Activated naive CD8-positive, alpha-beta T cell treated with anti-CD3 and anti-CD28 coated beads for 36 hours (primary cell): ENCODE measurements at places on chromosomes 16 and 17. TPM values are rescaled to one million over a fixed set of nuclear protein-coding genes. Genes with fewer than 3 reads are reported as not detected.

The MYL11 gene
- 1.2 TPM for total RNA-seq

The RCVRN gene
- not detected for total RNA-seq

The METRN gene
- total RNA-seq = 25.3 TPM

The LMF1 gene
- total RNA-seq = 7.0 TPM

The DLX3 gene
- 0.16 TPM for total RNA-seq

The MYH11 gene
- not detected for total RNA-seq

The ACSM2B gene
- not detected for total RNA-seq

The NAGS gene
- total RNA-seq = 0.82 TPM

The AIPL1 gene
- total RNA-seq = not detected

The HES7 gene
- total RNA-seq = 2.0 TPM

The NF1 gene
- total RNA-seq = 21.0 TPM

DNA sequence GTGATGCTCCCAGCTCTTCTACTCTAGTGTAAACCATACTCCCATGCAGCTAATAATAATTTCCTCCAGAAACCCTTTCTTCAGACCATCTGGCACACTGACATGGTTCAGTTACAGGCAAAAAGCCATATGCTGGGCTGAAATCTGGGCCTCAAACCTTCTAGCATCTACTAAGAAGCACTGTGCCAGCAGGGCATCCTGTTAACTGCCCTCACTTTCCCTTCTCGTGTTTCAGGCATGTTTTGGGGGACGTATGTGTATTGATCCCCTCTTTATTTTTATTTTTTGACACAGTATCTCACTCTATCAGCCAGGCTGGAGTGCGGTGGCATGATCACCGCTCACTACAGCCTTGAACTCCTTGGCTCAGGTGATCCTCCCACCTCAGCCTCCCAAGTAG lies 33.3 kb downstream of the STAT5A start:
- DNase-seq = no peak

DNA sequence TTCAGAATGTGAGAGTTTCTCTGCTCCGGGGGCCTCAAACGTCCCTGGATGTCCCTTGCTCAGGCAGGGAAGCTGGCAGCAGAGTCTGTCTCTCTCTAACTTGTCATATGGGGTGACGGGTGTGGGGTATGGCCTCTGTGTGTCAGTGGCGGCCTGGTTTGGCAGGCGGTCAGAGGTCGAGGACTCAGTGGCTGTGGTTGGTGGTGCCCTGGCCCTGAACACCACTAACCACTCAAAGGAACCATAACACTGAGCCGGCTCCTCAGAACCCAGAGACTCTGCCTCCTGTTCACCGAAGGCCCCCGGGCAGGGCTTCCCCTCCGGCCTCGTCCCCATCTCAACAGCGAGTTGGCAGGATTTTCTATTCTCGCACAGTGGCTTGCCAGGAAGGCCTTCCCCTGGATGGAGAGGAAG lies 677 bp downstream of the P2RX1 start:
- no peak for DNase-seq

- no peak for DNase-seq
These were observed 385.5 kb downstream of the SEC14L1 start for GRCh38 chr17:77526259-77526711.

- DNase-seq = no peak
These were observed 3.0 kb downstream of the PRR29 start for GRCh38 chr17:64001091-64001579.

GRCh38 chr16:30585400-30586191 lies at the start of gene ZNF785:
Gene ZNF785, minus strand, starts transcription at chr16:30585697. Its CDS starts 86 bp downstream, at chr16:30585611.
- peak; percentile 92 for DNase-seq

- DNase-seq = no peak
These were observed 46.1 kb upstream of the NLRP1 start for GRCh38 chr17:5630434-5630833.

- DNase-seq = no peak
These were observed 44.5 kb upstream of the AKAP1 start for GRCh38 chr17:57040571-57040970.

GRCh38 chr16:50678531-50678930 lies 2.6 kb downstream of the SNX20 start:
- DNase-seq = no peak

DNA sequence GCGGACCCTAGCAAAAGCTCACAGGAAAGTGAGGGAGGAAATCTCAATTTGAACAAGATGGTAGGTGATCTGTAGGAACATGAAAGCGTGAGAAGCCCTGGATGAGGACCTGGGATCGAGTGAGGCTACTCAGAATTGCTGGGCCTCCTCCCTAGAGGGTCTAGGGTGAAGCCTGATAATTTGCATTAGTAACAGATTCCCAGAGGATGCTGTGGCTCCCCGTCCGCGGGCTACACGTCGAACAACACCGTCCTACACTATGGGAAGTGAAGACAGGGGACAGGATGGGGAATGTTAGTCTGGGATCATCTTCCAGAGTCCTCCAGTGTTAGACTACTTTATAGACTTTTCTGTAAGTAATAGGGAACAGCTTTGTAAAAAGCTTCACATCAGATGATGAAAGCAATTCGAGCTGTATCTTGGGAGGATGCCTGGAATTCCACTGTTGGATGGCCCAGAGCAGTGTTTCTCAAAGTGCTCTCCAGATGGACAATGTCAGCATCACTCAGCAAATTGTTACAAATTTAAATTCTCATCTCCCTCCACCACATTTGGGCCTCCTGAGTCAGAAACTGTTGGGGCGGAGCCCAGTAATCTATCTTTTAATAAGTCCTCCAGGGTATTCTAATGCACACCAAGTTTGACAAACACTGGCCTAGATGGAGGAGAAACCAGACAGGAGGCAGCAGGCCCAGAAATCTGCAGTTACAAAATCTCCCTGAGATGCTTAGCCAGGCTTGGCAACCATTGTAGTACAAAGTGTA lies 6.5 kb downstream of the FNDC8 start:
- DNase-seq = no peak

- DNase-seq = no peak
These were observed 200.7 kb downstream of the CA10 start for GRCh38 chr17:51957786-51958185.

DNA sequence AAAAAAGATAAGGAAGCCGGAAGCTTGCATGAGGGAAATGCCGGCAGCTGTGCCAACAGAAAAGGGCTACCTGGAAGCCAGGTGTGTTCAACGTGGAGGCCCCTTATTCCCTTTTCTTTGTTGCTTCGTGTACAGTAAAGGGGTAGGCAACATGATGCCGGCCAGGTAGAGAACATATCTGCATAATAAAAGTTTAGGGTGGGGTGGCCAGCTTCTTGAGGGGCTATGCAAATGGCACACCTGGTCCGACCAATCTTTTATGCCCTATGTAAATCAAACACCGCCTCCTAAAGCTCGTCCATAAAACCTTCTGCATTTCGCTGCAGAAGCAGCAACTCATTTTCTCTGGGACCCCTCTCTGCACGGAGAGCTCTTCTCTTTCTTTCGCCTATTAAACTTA lies 911.6 kb downstream of the KCNJ2 start:
- no peak for DNase-seq

DNA sequence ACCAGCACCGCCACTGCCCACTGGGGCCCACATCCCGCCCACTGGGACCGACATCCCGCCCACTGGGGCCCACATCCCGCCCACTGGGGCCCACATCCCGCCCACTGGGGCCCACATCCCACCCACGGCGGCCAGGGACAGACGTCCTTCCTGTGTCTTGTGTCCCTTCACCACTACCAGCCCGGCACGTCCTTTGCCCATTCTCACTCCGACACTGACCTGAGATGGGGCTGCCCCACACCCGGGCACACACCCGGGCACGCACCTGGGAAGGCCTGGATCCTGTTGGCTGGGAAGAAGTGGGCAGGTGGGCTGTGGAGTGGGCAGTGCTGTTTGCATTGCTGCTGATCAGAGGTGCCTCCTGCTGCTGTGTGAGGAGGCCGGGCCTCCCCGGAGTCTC lies 28.4 kb upstream of the GNG13 start:
- no peak for DNase-seq

GRCh38 chr16:50711040-50711439 lies 17.6 kb downstream of the NOD2 start:
- DNase-seq = no peak

GRCh38 chr17:73267648-73268537 lies 6.2 kb upstream of the CPSF4L start:
- no peak for DNase-seq

GRCh38 chr16:20520103-20520502 lies 56.1 kb downstream of the ACSM2B start:
- DNase-seq = no peak

DNA sequence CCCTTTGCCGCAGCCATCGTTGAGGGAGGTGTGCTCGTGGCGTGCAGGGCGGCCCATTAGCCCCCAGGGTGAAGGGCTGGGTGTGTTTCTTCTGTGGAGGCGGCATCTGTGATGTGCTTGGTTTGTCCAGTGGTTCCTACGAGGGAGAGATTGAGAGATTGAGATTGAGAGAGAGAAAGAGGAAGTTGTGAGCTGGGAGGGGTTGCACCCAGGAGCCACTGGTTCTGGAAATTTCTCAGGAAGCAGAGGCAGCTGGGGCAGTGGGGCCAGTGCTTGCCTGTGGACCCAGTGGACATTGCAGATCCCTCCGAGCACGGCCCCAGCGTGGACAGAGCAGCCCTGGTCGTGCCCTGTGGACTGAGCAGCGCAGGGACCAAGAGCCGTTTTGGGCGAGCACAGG lies 72.0 kb upstream of the ZNF750 start:
- no peak for DNase-seq

DNA sequence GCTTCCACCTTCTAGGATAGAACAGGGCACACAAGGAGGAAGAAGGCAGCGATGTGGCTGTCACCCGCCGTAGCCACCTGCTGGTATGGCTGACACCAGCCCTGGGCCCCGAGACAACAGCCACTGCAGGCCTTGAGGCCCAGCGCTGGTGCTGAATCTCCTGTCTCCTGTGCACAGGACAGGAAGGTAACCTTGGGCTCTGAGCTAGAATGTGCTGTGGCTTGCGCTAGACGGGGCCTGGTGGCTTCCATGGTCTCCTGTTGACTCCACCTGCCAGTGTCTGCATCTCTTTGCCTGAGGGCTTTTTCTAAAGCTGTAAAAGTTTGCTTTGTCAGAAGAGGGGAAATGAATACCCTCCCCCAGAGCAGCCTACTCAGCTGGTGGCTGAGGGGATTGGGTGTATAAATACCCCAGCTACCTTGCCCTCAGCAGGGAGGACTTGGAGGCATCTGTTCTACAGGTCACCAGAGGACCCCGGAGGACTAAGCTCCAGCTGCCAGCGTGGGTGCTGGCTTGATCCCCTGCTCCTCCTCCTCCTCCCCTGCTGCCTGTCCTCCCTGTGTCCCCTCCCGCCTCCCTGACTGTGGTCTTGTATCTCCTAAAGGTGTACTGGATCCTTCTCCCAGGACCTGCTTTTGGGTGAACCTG lies 76.1 kb upstream of the SDK2 start:
- DNase-seq = no peak

DNA sequence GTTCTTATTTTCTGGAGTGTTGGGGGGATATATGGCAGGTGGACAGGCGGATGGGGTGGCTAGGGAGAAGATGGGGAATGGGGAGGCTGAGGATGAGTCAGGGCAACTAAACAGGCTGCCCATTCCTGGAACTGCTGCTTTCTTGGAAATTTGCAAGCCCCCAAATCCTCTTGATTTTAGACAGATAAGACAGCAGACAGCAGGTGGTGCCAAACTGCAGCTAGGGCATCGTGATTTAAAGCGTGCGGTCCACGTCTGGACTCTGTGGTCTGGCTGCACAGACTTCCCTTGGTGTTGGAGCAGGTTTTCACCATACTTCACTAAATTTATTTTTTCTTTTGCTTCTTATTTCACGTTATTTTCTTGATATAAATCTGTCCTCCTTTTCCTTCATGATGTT lies 10.9 kb upstream of the KRT24 start:
- DNase-seq = no peak

- DNase-seq = no peak
These were observed 12.4 kb upstream of the HEATR6 start for GRCh38 chr17:60091109-60091508.

GRCh38 chr16:66604376-66605176 lies at the start of gene CMTM3:
Gene CMTM3, plus strand, starts transcription at chr16:66604704. Its CDS starts 102 bp downstream, at chr16:66604806.
- peak; percentile 82 for DNase-seq

GRCh38 chr16:28534542-28535373 lies 4.0 kb downstream of the NUPR1 start:
- no peak for DNase-seq

GRCh38 chr16:2757344-2757743 lies 4.9 kb downstream of the SRRM2 start:
- no peak for DNase-seq

DNA sequence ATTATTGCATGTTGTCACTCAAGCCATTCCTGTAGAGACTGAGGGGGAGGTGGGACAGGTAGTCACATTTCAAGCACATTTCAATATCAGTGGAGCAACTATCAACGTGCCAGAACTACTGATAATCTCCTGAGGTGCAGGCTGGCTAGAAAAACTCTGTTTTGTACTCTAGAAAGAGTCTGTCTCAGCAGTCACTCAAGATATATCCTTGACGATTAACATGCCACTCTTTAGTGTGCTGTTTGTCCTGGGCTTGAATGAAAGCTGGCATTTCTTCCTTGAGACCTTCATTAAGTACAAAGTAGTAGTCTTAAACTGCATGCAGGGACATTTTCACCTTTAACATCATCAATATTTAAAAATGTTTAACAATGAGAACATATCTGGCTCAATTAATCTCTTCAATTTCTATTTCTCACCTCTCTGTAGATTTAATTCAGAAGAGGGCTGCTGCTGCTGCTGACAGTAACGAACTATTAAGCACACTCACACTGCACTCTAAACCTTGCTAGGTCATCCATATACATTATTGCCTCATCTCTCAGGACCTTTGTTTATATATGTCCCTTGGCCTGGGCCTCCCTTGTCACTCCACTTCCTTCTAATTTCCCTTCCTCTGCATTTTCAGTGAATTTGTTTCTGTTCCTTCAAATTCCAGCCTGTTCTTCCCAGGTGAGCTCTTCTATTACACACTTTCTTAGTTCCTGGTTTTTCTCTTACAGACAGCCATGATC lies 412.0 kb downstream of the HAPSTR1 start:
- DNase-seq = no peak

DNA sequence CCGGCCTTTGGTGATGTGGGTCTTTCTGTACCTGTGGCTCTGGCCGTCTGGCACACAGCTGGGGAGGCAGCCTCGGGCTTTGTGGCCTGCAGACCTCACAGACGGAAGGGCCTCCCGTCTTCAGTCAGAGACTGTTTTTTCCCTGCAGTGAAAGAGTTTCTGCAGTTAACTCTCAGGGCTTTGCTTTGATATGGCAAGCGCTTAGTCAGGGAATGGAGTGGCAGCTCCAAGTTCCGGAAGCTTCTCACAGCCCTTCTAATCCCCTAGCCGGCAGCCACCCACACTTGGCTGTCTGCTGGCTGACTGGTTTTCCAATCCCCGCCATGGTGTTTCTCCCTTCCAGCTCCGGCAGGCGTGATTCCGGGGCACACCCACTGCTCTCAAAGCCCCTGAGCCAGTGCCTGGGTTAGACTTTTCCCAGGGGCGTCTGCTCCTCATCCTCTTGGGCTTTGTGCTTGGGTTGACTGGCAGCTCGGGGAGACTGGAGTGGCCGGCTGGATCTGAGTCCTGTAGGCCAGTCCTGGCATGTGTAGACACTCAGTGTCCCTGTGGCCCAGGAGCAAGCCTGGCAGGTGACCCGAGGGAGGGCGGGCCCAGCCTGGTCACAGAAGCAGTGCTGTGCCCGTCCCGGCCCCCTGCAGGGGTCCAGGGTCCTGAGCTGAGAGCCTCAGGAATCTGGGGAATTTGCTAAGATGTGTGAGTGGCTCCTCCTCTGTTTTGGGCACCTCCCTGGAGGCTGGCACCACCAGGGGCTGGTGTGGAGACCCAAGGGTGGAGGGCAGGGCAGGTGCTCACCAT lies 29.9 kb downstream of the BAIAP2 start:
- DNase-seq = no peak

GRCh38 chr16:85330006-85330693 lies 217.9 kb upstream of the CIBAR2 start:
- no peak for DNase-seq

GRCh38 chr17:40480501-40481003 lies 20.9 kb downstream of the TNS4 start:
- DNase-seq = peak; percentile 90
